ENCODE measurements at places on chromosomes 7 and 10.

GRCh38 chr10:101217044-101217425, 12.2 kb downstream of the LBX1 start:
- DNase-seq: no peak

- DNase-seq: no peak
These were observed 135.8 kb downstream of the RAMP3 start for GRCh38 chr7:45293295-45293942.

DNA sequence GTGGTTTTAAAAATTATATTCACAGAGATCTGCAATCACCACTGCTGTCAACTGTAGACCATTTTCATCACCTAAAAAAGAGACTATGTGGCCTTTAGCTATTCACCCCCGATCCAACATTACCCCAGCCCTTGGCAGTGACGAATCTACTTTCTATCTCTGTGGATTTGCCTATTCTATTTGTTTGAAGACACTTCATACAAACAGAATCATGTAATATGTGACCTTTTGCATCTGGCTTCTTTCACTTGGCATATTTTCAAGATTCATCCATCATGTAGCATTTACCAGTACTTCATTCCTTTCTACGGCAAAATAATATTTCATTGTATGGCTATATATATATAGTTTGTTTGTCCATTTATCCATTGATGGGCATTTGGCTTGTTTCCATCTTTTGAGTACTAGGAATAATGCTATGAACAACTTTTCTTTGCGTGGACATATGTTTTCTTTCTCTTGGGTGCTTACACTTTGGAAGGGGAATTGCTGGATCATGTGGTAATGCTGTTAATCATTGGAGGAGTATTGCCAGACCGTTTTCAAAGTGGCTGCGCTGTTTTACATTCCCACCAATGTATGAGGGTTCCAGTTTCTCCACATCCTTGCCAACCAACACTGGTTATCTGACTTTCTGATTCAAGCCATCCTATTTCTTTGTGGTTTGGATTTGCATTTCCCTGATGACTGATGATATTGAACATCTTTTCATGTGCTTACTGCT, 22.3 kb downstream of the ADAMTS14 start:
- peak; percentile 46 for DNase-seq

- peak; percentile 37 for DNase-seq
These were observed 8.3 kb downstream of the TSPAN14 start for GRCh38 chr10:80462299-80462980.

DNA sequence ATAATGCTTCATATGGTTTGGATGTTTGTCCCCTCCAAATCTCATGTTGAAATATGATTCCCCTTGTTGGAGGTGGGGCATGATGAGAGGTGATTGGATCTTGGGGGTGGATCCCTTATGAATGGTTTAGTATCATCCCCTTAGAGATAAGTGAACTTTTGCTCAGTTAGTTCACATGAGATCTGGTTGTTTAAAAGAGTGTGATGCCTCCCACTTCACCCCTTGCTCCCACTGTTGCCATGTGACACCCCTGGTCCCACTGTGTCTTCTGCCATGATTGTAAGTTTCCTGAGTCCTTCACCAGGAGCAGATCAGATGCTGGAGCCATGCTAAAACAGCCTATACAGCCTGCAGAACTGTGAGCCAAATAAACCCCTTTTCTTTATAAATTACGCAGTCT, 13.1 kb upstream of the AUTS2 start:
- DNase-seq: no peak

GRCh38 chr7:120735791-120736190, 122.2 kb downstream of the TSPAN12 start:
- DNase-seq: no peak

DNA sequence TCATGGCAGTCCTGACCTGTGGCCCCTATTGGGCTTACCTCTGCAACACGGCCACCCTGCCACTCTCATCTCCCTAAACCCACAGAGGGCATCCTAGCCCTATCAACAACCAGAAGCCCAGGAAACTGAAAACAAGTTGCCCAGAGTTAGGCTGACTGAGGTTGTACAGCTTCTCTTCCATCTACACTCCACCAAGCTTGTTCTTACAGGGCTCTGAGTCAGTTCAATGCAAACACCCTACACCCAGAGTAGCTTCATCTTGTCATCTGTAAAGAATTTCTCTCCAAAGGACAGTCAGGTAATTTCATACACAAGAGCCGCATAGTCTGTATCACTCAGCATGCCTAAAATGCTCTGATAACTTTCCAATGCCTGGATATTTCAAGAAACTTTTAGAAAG, 175.4 kb downstream of the ARID5B start:
- peak; percentile 57 for DNase-seq

GRCh38 chr7:30563326-30563942, 31.2 kb upstream of the GARS1 start:
- no peak for DNase-seq

DNA sequence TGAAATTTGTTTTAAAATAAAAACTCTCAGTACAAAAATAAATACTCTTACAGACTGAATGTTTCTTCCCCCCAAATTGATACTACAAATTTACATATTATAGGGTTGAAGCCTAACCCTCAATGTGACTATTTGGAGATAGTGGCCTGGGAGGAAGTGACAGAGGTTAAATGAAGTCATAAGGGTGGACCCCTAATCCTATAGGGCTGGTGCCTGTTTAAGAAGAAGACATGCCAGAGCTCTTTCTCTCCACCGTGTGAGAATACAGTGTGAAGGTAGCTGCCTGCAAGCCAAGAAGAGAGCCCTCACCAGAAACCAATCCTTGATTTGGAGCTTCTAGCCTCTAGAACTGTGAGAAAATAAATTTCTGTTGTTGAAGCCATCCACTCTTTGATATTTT, 67.6 kb downstream of the MCU start:
- DNase-seq: no peak

GRCh38 chr10:26221541-26221940, 5.0 kb downstream of the GAD2 start:
- DNase-seq: no peak

DNA sequence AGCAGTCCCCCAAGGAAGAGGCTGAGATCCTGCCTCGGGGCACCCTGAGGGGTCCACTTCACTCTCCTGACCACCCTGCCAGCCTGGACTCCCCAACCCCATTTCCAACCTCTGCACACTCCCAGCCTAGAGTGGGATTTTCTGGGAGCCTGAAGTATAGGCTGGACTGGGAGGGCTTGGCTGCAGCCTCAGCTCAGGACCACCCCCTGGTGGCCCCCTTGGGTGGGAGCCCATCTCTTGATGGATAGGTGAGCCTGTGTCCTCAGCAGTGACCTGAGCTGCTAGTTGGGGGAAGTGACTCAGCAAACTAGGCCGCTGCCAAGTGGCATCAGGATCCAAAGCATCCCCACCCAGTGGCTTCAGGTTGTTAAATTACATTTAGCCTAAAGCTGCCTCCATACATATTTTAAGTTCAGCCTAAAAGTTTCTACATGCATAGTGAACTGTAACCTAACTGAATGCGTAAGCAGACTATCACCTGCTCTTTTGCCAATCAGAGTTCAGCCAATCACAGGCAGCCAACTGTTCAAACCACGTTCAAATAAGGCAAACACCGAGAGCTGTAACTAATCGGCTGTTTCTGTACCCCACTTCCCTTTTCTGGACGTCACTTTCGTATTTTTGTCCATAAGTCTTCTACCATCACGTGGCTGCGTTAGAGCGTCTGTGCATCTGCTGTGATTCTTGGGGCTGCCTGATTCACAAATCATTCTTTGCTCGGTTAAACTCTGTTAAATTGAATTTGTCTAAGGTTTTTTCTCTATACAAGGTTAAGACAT, 144.0 kb downstream of the PLPP4 start:
- no peak for DNase-seq

GRCh38 chr10:37701781-37702493, 155.5 kb downstream of the ZNF248 start:
- DNase-seq: no peak

DNA sequence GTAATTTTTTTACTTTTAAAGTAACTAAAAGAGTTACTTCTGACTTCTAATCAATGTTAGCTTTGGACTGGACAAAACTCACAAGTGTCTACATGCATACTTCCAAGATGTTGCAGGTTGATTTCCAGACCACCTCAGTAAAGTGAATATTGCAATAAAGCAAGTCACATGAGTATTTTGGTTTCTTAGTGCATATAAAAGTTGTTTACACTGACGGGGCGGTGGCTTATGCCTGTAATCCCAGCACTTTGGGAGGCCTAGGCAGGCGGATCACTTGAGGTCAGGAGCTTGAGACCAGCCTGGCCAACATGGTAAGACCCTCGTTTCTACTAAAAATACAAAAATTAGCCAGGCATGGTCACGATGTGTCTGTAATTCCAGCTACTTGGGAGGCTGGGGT, 40.8 kb downstream of the PANK1 start:
- no peak for DNase-seq

GRCh38 chr10:16545116-16545736, 23.5 kb upstream of the C1QL3 start:
- peak; percentile 51 for DNase-seq

DNA sequence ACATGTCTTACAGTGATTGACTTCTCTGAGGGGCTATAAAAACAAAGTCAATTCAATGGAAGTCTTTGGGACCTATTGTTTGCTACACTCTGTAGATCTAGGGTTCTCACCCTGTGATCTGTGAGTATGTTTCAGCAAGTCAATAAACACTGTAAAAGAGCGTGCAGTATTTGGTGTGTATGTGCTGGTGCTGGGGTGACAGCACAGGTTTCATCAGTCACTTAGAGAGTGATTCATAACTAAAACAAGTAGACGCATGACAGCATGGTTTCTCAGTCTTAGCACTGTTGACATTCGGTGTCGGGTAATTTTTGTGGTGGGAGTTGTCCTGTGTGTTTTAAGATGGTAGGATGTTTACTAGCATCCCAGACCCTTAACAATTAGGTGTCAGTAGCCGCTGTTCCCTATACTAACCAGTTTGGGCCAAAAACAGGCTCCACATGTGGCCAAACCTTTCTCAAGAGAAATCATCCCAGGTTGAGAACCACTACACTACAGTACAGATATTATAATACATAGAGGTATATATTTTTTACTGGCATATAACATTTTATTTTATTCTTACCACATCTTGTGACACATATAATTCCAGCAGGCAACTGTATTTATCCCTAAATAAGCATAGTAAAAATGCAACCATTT, 411.8 kb downstream of the ARL4A start:
- no peak for DNase-seq

- DNase-seq: peak; percentile 92
These were observed 38.5 kb downstream of the MTURN start for GRCh38 chr7:30173058-30173897.

DNA sequence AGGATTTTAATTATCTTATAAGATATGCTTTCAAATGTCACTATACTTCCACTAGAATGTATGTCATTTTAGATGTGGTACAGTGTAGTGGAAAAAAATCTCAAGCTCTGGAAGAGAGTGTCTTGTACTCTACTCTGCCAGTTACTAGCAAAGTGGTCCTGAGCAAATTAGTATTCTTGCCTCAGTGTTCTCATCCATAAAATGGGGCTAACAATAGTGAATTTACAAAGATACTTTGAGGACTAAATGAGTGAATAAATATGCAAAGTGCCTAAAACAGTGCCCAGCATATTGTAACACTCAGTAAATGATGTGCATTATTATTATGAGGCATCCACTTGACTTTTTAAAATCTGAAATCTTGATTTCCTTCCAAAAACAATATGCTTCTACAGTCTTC, 488.9 kb upstream of the PHF14 start:
- DNase-seq: no peak

GRCh38 chr7:55013851-55014250, 5.0 kb upstream of the EGFR start:
- no peak for DNase-seq

DNA sequence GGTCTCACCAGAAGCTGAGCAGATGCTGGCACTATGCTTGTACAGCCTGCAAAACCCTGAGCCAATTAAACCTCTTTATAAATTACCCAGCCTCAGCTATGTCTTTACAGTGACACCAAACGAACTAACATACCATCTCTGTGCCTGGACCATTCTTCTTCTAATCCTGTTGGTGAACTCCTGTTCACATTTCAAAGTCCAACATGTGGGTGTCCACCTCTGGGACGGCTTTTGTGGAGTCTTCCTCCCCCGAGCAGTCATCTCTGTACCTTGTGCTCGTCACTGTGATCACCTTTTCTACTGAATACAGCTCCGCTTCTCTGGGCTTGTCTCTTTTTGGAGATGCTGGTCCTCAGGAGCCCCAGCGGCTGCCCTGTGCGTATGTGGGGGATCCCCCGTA, 7.4 kb upstream of the ESYT2 start:
- no peak for DNase-seq

- DNase-seq: no peak
These were observed 7.3 kb downstream of the PPP2R2D start for GRCh38 chr10:131908151-131908550.

DNA sequence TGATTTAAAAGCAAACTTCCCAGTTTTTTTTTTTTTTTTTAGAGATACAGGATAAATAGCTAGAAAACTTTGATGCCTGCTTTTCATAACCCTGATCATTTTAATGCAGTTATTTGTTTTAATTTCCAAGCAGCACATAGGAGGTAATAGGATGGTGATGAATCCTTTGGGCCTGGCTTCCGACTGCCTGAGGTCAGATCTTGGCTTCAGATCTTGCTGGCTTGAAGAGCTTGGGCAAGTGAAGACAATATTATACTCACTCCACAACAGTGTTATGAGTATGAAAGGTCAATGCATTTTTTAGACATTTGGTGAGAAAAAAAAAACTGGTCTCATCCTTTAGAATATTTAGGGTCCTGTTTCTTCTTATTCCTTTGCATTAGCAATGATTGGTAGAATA, 124.8 kb upstream of the PRKCQ start:
- DNase-seq: no peak

DNA sequence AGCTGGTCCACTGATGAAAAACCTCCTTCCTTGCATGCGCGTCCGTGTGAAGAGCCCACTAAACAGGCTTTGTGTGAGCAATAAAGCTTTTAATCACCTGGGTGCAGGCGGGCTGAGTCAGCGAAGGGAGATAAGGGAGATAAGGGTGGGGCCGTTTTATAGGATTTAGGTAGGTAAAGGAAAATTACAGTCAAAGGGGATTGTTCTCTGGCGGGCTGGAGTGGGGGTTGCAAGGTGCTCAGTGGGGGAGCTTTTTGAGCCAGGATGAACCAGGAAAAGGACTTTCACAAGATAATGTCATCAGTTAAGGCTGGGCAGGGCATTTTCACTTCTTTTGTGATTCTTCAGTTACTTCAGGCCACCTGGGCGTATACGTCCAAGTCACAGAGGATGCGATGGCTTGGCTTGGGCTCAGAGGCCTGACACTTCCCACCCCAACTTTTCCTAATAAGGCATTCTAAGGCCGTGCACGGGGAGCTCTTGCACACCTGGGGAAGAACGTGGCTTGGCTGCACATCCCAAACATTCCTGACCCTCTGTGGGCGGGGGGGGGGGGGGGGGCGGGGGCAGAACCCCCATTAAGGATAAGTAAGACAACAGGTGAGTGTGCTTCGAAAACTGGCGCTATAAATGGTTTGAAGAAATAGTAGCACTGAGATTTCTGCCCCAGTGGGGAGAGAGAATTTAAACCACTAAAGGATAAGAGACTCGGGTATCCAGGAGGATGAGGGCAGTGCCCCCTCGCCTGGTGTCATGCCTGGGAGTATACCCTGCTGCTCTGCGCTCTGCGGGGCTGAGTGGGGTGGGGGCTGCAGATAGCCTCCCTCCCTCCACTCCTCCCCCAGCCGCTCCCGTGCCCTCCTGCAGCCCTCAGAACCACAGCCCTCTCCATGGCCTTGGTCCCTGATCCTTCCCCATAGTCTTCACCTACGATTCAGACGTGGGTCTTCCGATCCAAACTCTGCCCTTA, 217.6 kb downstream of the MLLT10 start:
- DNase-seq: no peak

- DNase-seq: no peak
These were observed 18.9 kb downstream of the XPNPEP1 start for GRCh38 chr10:109904397-109904796.

- no peak for DNase-seq
These were observed 38.0 kb upstream of the CASD1 start for GRCh38 chr7:94471604-94472003.

GRCh38 chr10:121655254-121656144, 57.3 kb upstream of the FGFR2 start:
- no peak for DNase-seq

All from AG08395 (cell line).